ENCODE measurements at places on chromosomes 4 and X.

DNA sequence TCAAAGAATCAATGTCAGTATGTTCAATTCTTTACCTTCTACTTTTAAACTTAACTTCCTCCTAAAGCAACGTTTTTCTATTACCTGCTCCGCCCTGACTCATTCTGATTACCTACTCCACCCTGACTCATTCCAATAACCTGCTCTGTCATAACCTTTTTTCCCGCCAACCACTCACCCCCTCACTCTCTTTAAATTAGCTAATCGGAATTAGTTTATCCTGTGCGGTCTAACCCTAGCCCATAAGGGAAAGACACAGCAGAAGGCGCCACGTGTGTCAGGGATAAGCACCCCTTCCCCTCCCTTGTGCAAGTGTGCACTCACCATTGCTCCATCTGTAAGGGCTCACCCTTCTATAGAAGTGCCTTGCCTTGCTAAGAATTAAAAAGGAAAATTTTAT, 64.4 kb downstream of the EIF4E start:
- H3K4me1 ChIP-seq: no peaks in the 10 kb centered on the region
- no peak overlapping the region for H3K27ac ChIP-seq

GRCh38 chr4:102569200-102569599, 68.0 kb downstream of the NFKB1 start:
- H3K36me3 ChIP-seq: no peaks in the 10 kb centered on the region
- no peak for DNase-seq
- H3K27me3 ChIP-seq: no peaks in the 10 kb centered on the region
- H3K27ac ChIP-seq: peak overlapping the region; percentile 10
- no peak overlapping the region for H3K4me3 ChIP-seq

- H3K27me3 ChIP-seq: peaks cover 40% of the 10 kb centered on the region
- H3K27ac ChIP-seq: no peak overlapping the region
- DNase-seq: no peak
- no peaks in the 10 kb centered on the region for H3K4me1 ChIP-seq
These were observed 33.2 kb upstream of the PLAC1 start for GRCh38 chrX:134691453-134691852.

DNA sequence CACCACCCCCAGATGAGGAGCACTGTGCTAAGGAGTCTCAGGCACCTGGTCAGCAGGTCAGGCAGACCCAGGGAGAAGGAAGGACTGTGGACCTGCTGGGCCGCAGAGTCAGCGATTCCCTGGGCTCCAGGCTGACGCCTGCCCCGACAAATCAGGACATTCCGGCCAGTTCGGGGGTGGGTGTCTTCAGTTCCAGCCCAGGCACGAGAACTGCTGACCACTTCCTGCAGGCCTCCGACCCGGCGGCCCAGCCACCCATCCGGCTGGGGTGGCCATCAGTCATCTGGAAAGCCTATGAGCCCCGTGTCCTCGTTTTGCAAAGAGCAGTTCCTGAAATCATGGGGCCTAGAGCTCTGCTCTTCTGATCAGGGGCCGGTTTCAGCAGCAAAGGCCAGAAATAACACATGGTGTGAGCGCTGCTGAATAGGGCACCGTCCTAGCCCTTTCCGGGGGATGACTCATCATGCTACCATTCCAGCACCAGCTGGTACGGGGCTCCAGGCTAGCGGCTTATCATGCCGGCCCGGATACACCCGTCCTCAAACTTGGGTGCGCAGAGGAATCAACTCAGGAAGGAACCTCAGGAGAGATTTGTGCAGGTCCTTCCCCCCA, 7.8 kb upstream of the SH3TC1 start:
- H3K4me1 ChIP-seq: no peaks in the 10 kb centered on the region
- no peaks in the 10 kb centered on the region for H3K27me3 ChIP-seq
- H3K4me3 ChIP-seq: no peak overlapping the region
- peak; percentile 50 for DNase-seq
- no peaks in the 10 kb centered on the region for H3K36me3 ChIP-seq

GRCh38 chr4:56250776-56251175, 136.5 kb downstream of the AASDH start:
- no peak for DNase-seq
- no peaks in the 10 kb centered on the region for H3K36me3 ChIP-seq
- no peak overlapping the region for H3K4me3 ChIP-seq
- no peaks in the 10 kb centered on the region for H3K27me3 ChIP-seq
- H3K4me1 ChIP-seq: no peaks in the 10 kb centered on the region

DNA sequence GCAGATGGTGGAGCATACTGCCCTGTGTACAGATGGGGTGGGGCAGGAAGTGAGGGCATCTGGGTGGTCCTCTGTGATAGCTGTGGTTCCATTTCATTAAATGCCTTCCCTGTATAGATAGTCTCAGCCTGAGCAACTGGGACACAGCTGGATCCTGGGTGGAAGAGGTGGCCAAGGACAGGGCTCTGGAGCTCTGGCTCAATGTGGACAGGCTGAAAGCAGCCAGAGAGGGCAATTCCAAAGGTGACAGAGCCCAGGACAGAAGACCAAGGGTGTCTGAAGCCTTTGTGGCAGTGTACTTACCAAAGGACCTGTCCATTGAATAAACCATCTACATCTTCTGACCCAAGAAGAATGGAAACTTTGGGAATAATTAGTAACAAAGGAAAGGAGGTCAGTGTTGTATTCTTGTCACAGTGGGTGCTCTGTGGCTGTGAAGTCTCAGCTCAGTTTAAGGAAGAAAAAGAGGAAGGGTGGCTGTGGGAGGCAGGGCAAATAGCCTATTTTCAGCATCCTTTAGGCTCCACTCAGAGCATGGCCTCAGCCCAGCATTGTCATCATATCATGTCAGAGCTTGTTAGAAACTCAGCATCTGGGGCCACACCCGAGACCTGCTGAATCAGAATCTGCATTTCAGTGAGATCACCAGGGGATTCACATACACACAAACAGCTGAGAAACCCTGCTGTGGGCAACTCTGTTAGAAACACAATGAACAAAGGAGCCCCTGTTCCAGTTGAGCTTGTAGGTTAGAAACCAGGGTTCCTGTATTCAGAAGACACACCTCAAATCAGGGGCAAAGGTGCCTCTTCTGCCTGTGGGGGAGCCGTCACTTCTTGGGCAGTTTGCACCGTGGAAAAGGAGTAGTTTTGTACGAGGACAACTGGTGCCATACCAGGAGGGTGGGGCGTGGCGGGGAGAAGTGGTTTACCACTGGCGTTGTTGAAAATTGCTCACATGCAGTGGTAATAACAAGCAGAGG, 168.6 kb downstream of the PTTG2 start:
- H3K27ac ChIP-seq: no peak overlapping the region
- H3K4me3 ChIP-seq: no peak overlapping the region
- no peaks in the 10 kb centered on the region for H3K36me3 ChIP-seq
- no peak for DNase-seq

- H3K27me3 ChIP-seq: no peaks in the 10 kb centered on the region
- no peak overlapping the region for H3K27ac ChIP-seq
- DNase-seq: no peak
- no peaks in the 10 kb centered on the region for H3K4me1 ChIP-seq
- no peak overlapping the region for H3K4me3 ChIP-seq
- no peaks in the 10 kb centered on the region for H3K36me3 ChIP-seq
These were observed 148.8 kb downstream of the INPP4B start for GRCh38 chr4:142697320-142697719.

Data from breast epithelium (tissue), 4 donors.